ENCODE measurements at places on chromosomes 1 and 21.

GRCh38 chr1:65844821-65845534, 52.3 kb downstream of the PDE4B start:
- no peak for DNase-seq

GRCh38 chr1:229812693-229813092, 186.6 kb downstream of the URB2 start:
- no peak for DNase-seq

- no peak for DNase-seq
Measured at GRCh38 chr1:83718338-83718737, 280.6 kb downstream of the TTLL7 start.

GRCh38 chr1:154313066-154313356, 7.9 kb upstream of the AQP10 start:
- no peak for DNase-seq

- DNase-seq = no peak
Measured at GRCh38 chr1:165894591-165894990, 67.2 kb downstream of the UCK2 start.

DNA sequence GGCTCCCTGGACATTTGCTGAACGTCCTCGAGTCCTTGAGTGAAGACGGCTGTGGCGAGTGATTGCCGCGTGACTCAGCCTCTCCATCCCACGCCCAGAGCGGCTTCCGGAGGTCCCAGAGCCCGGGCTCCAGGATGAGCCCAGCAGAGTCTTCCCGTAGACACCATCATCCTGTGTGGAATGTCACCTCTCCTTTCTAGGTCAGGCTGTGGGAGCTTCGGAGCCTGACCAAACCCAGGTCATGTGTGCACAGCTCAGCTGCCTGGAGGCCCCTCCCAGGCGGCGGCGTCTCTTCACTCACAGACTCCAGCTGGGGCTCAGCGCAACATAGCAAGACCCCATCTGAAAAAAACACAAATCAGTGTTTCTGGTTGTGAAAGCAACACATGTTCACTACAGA, 38.2 kb downstream of the PRKCZ start:
- DNase-seq = peak; percentile 60

DNA sequence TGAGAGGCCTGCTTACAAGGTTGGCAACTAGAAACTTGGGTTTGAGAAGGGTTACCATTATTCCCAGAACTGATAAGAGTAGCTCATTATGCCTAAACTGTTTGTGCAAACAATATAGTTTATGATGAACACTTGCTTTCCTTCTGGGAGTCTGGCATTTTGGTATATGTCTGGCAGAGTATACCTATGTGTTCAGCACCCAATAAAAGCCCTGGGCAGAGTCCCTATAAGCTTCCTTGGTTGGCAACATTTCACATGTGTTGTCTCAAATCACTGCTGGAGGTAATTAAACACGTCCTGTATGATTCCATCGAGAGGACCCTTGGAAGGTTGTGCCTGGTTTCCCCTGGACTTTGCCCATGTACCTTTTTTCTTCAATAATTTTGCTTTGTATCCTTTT, 39.7 kb upstream of the DMRTA2 start:
- no peak for DNase-seq

GRCh38 chr1:15348648-15349047, 61.0 kb upstream of the EFHD2 start:
- no peak for DNase-seq

DNA sequence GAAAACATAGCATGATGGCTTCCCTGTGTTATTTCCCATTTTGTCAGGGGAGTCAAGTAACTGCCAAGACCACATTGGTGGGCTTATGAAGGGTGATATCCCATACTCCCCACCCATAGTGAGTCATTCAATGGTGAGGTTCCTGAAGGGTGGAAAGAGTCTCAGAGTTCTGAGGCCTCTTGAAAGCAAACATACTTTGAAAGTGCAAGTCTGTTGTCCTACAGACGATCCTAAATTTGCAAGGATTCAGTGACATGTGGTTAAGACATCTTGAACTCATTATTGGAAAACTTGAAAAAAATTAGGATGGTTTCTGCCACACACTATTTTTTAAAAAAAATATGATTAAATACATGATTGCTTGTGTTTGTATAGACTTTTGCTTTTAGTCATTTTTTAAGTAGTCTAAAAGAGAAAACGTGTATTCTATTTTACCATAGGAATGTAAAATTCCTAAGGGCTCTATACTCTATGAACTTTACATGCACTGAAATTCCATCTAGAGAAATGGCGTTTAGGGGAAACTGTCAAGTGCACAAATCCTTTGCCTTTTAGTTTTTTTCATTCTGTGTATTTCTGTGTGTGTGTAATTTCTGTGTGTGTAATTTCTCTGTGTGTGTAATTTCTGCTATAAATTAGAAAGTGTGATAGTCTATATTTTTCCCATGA, 225.5 kb upstream of the ADAMTS5 start:
- no peak for DNase-seq

DNA sequence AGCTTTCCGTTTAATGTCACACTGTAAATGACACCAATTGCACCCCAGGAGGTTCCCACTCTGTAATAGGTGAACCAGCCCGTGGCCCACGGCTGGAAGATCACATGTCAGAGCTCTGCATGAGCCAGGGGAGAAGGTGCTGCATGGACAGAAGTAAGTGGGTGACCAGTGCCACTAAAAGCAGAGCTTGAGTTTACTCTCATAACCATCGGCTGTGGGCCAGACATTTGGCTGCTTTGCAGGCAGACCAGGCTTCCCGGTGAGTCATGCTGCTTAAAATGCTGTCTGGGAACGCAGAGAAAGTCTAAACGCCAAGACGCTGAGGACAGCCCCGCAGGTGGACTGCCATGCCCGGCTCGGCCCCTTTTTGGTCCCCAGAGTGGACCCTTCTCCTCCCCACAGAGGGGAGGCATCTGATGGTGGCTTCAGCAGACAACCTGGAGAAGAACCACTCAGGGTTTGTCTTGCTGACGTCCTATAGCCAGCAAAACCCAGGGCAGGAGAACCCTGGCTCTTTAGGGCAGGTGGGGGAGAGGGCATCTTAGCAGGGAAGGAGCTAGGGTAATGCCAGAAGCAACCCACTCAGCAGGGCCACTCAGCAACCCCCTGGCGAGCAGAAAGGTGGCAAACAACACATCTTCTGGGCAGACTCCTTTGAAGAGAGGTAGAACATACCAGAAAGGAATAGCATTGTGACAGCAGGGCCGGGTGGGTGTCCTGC, 7.3 kb downstream of the KIAA2013 start:
- DNase-seq = peak; percentile 93
